Lung (tissue), 17 donors: ENCODE measurements at places on chromosomes 4 and X.

DNA sequence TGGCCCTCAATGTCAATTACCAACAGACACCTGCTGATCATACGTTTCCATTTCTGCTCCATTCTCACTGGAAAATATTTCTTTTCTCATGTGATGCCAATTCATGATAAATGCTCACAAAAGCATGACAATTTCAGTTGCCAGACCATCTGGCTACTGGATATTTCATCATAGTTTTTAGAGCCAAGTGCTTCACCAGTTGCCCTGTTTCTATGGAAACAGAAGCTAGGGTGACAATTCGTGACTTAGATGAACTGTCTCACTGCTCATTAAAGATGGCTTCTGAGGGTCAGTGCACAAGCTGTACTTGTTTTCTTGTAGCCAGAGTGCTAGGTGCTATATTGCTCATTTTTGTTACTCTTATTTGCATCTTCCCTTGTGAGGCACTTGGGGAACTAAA is 184.9 kb downstream of the COMMD8 start:
- no peak for DNase-seq

DNA sequence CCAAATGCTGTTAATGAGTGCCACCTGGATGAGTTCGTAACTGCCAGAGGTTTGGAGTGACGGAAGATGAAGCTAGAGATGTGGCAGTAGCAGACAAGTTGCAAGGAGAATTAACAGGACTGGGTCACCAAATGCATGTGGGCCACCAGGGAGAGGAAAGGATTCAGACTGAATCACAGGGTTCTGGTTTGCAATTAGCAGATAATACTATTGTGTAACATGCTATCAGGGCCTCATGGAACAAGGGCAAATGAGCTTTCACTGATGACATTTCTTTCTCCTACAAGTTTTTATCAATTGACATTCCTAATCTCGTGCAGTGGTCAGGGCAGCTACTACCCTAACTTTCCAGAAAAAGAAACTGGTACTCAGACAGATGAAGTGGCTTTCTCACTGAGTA is 21.4 kb downstream of the GAB3 start:
- DNase-seq, result no peak

- peak; percentile 5 for DNase-seq
Observed at GRCh38 chr4:136803433-136803832, 728.9 kb downstream of the PCDH18 start.

GRCh38 chrX:44244008-44244407 is 99.5 kb downstream of the EFHC2 start:
- DNase-seq, result no peak

DNA sequence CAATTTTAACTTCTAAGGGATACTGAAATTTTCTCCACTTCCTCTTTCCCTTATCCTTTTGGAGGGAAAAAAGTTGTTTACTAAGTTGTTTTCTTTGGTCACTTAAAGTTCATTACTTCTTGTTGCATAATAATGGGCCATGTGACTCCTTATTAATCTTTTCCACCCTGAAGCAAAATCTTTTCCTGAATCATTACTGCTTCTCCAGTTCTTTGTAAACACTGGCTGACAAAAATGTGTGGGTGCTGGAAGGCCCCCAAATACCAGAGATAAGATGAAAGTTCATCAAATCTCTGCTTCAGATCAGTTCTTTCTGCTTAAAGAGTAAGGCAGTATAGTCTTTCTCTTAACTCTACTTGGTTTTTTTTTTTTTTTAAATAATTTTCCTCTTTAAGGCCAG is 108.9 kb upstream of the NHS start:
- peak; percentile 28 for DNase-seq

DNA sequence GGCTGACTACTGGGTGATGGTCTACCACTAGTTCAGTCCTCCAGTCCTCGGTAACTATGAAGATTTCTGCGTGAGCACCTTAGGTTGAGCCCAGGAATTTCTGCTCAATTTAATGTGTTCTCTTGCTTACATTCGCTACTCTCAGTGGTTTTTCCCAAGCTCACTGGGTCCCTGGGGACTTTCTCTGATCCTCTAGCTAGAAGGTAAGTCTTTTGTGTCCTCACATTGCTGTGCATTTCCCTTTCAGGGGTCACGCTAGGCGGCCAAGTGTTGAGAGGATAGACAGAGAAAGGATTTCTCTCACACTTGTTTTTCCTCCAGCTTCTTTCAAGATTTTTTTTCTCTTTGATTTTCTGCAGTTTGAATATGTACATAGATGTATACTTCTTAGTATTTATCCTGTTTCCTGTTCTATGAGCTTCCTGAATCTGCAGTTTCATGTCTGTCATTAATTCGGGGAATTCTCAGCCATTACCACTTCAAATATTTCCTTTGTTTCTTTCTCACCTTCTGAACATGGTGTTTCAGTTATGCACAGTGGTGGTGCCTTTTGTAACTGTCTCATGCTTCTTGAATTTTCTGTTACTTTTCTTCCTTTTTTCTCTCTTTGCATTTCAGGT is 17.5 kb downstream of the MAGEA9 start:
- no peak for DNase-seq

GRCh38 chr4:40840255-40840984 is 90.7 kb downstream of the NSUN7 start:
- DNase-seq, result no peak

DNA sequence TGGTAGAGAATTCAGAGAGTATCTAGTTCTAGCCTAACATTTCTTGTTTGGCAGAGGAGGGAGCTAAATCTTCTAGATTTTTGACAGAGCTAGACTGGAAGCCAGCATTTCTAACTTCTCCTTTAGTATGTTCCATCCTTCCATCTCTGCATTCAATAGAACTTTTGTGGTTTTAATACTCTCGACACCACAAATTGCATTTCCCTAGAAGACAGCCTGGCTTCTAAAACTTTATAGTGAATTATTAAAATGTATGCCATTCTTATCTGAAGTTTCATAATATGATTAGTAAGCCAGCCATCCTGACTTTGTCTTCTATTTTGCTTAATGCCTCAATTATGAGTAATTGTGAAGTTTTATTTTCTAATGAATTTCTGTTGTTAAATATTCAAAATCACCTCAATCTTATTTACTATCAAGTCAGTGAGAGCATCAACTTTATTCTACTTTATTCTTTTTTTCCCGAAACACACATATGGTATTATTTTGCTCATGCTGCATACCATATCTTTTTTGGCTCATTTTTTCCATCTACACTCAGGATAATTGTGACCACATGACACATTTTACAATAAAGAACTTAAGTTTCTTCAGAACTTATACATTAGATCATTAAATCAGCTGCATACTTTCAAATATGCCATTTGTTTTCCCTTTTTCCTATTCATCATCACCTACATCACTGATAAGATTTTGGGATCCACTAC is 30.2 kb downstream of the EDNRA start:
- DNase-seq, result no peak

- no peak for DNase-seq
Observed at GRCh38 chrX:96081891-96082290, 602.8 kb upstream of the DIAPH2 start.

DNA sequence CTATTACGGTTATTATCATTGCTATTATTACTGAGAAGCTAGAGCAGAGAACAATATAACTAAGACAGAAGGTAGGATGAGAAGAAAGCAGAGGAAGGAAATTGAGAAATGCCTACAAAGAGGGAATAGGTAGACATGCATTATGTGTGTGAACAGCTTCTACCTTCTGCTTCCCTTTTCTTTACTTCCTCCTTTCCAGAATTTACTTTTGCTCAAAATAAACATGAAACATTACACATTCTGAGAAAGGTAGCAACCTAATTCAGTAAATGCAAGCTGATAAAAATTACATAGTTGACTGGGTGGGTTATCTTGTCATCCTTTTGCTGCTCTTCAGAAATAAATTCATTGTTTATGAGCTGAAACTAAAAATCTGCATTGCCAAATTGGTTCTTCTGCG is 54.6 kb downstream of the AMOT start:
- DNase-seq, result no peak

- no peak for DNase-seq
Observed at GRCh38 chr4:62058571-62058970, 858.4 kb downstream of the ADGRL3 start.

GRCh38 chr4:86594559-86595425 is 677 bp downstream of the PTPN13 start:
- peak; percentile 81 for DNase-seq

DNA sequence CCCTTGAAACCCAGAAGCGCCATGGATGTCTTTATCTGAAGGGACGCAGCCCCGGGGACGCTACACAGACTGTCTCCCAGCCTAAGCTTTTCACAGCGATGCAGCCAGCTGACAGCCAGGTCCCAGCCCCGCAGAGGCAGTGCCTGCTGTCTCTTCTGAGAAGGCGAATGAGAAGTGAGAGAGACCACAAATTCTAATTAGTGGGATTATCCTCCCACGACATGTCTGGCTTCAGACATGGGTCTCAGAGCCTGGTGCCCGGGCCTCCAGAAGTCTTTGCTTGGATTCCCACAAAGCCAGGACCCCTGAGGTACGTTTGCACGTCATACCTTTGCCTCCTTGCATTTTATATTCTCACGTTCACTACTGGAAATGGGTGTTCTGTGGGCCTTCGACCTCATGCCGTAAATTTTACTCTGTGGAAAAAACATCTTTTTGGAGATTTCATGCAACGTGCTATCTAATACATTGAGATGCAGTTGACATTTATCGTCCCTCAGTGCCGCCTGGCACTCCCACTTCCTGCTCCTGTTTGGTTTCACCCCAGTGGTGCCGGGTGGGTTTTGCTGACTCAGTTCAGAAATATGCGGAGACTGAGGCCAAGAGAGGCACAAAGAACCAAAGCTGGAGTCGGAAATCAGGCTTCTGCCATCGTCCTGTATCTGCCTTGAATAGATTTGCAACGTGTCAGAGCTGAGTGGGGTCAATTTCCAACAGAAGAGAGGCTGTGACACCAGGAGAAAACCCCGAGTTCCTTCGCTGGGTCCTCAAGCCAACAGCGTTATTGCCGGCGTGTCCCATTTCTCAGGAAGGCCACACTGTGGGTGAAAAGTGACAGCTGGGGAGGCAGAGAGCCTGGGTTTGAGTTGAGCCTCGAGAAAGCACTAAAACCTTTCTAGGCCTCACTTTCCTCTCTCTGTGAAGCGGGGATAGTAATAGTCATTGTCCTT is 114.4 kb downstream of the STK32B start:
- DNase-seq, result peak; percentile 51
